T-cell (primary cell): ENCODE measurements at places on chromosomes 7 and 10.
A peak's percentile ranks its signal among the peaks of the same experiment; 100 is the strongest.

DNA sequence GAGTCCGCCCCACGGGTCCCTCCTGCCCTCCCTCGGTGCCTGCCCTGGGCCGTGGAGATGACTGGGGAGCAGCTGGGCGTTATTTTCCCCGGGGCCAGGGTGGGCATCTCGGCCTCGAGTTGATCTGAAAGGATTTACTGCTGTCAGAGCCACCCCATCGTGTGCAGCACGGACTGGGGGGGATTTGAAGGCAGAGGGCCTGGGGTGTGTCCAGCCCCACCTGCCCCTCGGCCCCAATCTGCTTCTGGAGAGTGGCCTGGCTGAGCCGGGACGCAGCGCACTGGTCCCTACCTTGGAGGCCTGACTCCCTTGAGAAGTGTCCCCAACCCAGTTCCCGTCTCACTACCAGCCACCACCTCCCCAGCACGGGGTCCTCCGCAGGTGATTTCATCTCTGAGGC, 24.2 kb upstream of the PFKFB3 start:
- peaks cover 3% of the 10 kb centered on the region for H3K36me3 ChIP-seq
- H3K27ac ChIP-seq, result no peak overlapping the region
- H3K4me3 ChIP-seq, result no peak overlapping the region

GRCh38 chr10:127168261-127168660, 28.1 kb downstream of the INSYN2A start:
- H3K27ac ChIP-seq, result no peak overlapping the region
- no peaks in the 10 kb centered on the region for H3K4me1 ChIP-seq
- no peak overlapping the region for H3K4me3 ChIP-seq
- DNase-seq, result no peak
- no peaks in the 10 kb centered on the region for H3K36me3 ChIP-seq
- H3K27me3 ChIP-seq, result no peaks in the 10 kb centered on the region

DNA sequence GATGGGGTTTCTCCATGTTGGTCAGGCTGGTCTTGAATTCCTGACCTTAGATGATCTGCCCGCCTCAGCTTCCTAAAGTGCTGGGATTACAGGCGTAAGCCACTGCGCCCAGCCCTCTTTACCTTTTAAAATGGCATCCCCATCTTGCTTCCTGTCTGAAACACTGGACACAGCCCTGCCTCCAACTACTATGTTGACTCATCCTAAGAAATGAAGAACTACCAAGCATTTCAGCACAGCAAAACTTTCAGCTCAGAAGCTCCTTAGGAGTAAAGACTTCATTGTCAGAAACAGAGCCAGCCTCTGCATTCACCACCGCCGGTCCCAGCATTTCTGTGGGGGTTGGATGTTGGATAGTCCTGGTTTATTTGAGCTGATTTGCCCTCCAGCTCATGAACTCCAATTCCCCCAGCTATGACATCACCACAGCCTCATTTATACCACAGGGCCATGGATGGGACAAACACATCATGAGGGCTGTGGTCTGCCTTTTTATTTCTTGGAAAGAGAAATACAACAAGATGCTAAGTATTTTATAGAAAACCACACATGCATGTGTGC, 123.5 kb downstream of the ADCY1 start:
- no peak overlapping the region for H3K4me3 ChIP-seq
- H3K27me3 ChIP-seq, result peaks cover 17% of the 10 kb centered on the region
- DNase-seq, result no peak
- H3K4me1 ChIP-seq, result no peaks in the 10 kb centered on the region
- no peak overlapping the region for H3K27ac ChIP-seq

DNA sequence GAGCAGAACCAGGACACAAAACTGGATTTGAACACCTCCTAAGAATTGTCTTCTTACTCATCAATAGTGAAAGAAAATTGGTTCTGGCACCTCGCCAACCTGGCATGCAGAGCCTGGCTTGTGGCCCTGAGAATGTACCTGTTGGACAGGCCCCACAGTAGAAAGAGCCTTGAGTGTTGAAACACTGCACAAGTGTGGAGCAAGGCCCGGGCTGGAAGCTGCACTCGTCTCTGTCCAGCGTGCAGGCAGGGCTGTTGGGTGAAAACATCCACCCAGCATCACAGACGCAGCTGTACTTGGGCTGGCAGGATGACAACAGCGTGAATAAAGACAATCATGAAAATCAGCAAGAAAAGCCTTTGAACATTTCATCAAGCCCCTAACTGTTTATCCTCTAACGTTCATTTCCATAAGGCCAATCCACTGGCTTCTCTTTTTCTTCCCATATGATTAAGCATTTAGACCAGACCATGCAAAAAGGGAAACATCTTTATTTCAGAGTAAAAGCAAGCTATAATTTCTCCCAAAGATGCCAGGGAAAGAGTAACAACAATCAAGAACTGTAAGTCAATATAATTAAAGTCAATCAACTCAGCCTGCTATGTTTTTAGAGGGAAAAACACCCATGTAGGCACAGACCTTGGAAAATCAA, 15.6 kb downstream of the CUBN start:
- no peak overlapping the region for H3K27ac ChIP-seq
- no peak for DNase-seq
- no peaks in the 10 kb centered on the region for H3K27me3 ChIP-seq
- no peak overlapping the region for H3K4me3 ChIP-seq
- no peaks in the 10 kb centered on the region for H3K36me3 ChIP-seq
- no peaks in the 10 kb centered on the region for H3K4me1 ChIP-seq

DNA sequence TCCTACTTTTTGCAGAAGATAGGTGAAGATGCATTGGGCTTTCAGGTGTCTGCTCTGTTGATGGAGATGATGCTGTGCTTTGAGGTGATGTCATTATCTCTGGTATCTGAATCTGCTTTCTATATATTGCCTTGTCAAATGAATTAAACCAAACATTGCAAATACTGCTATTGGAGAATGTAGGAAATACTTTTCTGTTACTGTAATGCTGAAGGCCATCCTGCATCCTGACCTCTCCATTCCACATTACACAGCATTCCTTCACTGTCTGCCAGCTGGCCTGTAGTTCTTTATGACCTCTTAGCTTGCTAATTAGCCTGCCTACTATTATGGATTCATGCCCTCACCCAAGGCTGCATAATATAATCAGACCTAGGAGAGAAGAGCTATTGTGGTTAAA, 73.2 kb downstream of the VCL start:
- H3K36me3 ChIP-seq, result peaks cover 3% of the 10 kb centered on the region
- H3K4me3 ChIP-seq, result no peak overlapping the region
- no peaks in the 10 kb centered on the region for H3K4me1 ChIP-seq
- H3K27ac ChIP-seq, result no peak overlapping the region

DNA sequence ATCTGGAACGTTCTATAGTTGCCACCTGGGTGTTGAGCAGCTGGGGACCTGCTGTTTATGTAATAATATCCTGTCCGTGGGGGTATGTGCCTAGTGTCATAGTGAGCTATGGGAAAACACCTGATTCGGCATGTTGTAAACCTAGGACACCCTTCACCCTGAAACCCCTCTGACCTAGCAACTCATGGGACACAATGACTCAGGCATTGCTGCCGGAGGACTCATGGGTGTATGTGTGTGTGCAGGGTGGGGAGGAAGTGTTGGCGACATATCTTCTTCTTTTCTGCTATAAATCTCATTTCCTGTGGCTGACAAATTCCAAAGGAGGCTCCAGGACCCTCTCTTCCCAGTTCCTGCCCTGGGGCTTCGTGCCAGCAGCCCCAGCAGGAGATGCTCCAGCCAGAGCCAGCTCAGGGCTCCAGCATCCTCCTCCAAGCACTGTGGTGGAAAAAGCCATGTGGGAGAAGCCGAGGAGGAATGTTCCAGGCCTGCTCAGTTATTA, 77.0 kb upstream of the PODXL start:
- peaks cover 33% of the 10 kb centered on the region for H3K27me3 ChIP-seq
- DNase-seq, result no peak

DNA sequence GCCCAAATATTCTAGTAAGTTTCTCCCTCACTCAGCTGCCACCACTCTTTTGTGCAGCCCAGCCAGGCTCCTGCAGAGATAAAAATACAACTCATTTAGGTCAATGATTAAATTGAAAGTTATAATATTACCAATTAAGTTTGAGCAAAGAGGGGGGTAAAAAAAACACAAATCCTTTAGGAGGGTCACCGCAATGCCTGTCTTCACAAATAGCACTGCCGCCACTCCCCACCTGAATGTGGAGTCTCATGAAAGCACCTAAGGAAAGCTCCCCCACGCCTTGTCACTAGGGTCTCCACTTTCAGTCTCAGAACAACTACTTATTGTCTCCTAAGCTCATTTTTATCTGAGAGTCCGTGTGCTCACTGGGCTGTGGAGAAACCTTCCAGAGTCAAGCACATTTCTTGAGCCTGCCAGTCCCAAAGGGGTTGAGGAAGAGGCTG, 148.7 kb downstream of the FGFR2 start:
- H3K36me3 ChIP-seq, result no peaks in the 10 kb centered on the region
- H3K4me1 ChIP-seq, result no peaks in the 10 kb centered on the region
- no peak overlapping the region for H3K27ac ChIP-seq
- H3K27me3 ChIP-seq, result peaks cover 3% of the 10 kb centered on the region

GRCh38 chr10:4638099-4638498, 187.9 kb upstream of the AKR1E2 start:
- H3K27ac ChIP-seq, result no peak overlapping the region
- H3K4me1 ChIP-seq, result no peaks in the 10 kb centered on the region
- no peaks in the 10 kb centered on the region for H3K36me3 ChIP-seq
- H3K4me3 ChIP-seq, result no peak overlapping the region
- no peaks in the 10 kb centered on the region for H3K27me3 ChIP-seq

DNA sequence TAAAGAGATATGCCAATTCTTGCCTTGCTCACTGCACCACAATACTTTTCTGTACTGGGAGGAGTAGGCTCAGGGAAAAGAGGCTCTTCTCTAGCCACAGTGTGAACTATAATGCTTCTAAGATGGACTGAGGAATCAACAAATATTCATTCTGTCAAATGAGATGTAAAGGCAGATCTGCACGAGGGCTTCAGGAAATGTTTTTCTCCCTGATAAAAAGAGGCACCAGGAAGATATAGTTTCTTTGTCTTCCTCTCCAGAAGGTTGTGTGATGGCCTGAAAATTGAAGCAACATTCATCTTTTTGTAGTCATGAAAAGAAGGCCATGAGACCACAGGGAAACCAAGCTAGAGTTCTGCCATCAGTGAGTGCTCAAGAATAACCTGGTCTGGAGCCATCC, 79.1 kb upstream of the NME8 start:
- no peak overlapping the region for H3K27ac ChIP-seq
- no peaks in the 10 kb centered on the region for H3K36me3 ChIP-seq
- no peaks in the 10 kb centered on the region for H3K27me3 ChIP-seq
- no peak overlapping the region for H3K4me3 ChIP-seq
- DNase-seq, result no peak

DNA sequence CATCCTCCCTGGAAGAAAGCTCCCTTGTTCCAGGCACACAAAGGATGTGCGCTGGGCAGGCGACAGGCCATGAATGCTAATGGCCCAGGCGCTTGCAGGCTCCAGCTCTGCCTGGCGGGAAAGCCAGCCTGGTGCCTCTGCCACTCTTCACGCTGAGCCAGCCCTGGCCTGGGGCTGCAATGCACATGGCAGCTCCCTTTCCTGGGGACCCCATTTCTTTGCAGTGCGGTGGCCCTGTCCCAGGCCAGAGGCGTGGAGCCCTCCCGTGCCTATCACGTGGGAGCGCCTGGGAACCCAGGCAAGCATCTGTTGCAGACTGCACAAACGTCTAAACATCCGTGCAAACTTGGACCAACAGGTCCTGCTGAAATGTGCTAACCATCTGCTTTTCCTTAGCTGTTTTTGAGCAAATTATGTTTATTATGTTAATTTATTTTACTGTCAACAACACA, 152.1 kb upstream of the LYZL2 start:
- H3K27me3 ChIP-seq, result no peaks in the 10 kb centered on the region
- no peak overlapping the region for H3K27ac ChIP-seq
- H3K4me1 ChIP-seq, result peaks cover 38% of the 10 kb centered on the region
- H3K4me3 ChIP-seq, result no peak overlapping the region

- no peaks in the 10 kb centered on the region for H3K27me3 ChIP-seq
- H3K36me3 ChIP-seq, result no peaks in the 10 kb centered on the region
- H3K27ac ChIP-seq, result peak overlapping the region; percentile 75
- peaks cover 24% of the 10 kb centered on the region for H3K4me1 ChIP-seq
- DNase-seq, result peak; percentile 17
- peak overlapping the region; percentile 62 for H3K4me3 ChIP-seq
Measured at GRCh38 chr7:50069613-50070012, 23.4 kb downstream of the ZPBP start.

- no peak overlapping the region for H3K4me3 ChIP-seq
- no peak for DNase-seq
- peaks cover 8% of the 10 kb centered on the region for H3K27me3 ChIP-seq
Measured at GRCh38 chr7:87223666-87224065, 4.1 kb upstream of the TMEM243 start.

GRCh38 chr7:130491841-130492522, at the start of gene MEST:
TSS of gene MEST (plus strand) at chr7:130492085. CDS start at chr7:130492314, 229 bp downstream.
- DNase-seq, result no peak
- no peaks in the 10 kb centered on the region for H3K27me3 ChIP-seq
- no peaks in the 10 kb centered on the region for H3K36me3 ChIP-seq

DNA sequence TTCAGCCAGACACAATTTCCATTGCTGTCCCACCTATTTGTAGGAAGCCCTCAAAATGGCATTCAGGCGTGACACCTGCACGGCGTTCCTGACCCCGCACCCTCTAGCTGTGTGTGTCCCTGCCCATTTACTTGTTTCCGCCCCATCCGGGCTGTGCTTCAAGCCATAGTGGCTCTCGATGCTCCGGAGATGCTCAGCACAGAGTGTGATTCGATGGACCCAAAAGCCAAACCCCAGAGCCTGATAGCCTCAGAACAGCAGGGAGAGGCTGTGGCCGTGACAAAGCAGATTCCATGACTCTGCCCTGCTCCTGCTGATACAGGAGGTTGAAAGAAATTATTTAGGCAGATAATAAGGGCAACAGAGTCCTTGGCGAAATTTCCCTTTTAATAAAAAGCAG, 13.4 kb downstream of the BUD31 start:
- no peak overlapping the region for H3K27ac ChIP-seq
- H3K36me3 ChIP-seq, result peaks cover 56% of the 10 kb centered on the region
- no peak overlapping the region for H3K4me3 ChIP-seq
- no peak for DNase-seq
- H3K4me1 ChIP-seq, result no peaks in the 10 kb centered on the region

- no peak overlapping the region for H3K27ac ChIP-seq
- H3K27me3 ChIP-seq, result no peaks in the 10 kb centered on the region
- H3K4me1 ChIP-seq, result no peaks in the 10 kb centered on the region
Measured at GRCh38 chr10:118423800-118424442, 81.8 kb upstream of the FAM204A start.

GRCh38 chr10:125883211-125883610, 2.1 kb upstream of the DHX32 start:
- no peaks in the 10 kb centered on the region for H3K4me1 ChIP-seq
- H3K4me3 ChIP-seq, result no peak overlapping the region
- H3K27me3 ChIP-seq, result no peaks in the 10 kb centered on the region
- no peaks in the 10 kb centered on the region for H3K36me3 ChIP-seq
- H3K27ac ChIP-seq, result no peak overlapping the region
